Non-pigmented ciliary epithelial cell (primary cell): ENCODE measurements at places on chromosomes 16 and 17.

DNA sequence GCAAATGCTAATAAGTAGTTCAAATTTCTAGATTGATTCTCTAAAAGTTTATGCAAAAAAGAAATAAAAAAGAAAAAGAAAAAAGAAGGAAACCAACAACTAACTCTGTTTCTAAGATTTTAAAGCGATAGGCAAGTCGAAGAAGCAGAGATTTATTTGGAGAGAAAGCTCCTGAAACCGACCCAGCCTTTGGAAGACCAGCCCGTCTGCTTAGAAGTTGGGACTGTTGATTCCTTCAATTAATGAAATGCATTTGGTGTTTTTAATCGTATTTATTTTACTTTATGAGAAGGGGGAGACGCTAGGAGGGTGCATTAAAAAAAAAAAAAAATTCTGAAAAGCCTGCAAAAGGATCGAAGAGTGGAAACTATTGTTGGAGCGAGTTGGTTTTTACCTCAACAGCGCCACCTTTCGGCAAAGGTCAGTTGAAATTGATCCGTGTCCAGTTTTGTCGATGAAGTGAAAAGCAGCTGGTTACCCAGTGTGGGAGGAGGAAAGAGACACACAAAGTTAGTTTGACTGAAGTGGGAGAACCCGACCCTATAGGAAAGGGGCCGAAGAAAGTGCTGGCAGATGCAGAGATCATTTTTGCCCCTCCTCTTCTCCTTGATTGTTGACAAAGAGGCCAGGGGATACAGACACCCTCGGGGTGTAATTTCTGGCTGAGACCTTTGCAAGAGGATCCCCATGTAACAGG, 1.5 kb upstream of the MAF start:
- peak; percentile 50 for DNase-seq

DNA sequence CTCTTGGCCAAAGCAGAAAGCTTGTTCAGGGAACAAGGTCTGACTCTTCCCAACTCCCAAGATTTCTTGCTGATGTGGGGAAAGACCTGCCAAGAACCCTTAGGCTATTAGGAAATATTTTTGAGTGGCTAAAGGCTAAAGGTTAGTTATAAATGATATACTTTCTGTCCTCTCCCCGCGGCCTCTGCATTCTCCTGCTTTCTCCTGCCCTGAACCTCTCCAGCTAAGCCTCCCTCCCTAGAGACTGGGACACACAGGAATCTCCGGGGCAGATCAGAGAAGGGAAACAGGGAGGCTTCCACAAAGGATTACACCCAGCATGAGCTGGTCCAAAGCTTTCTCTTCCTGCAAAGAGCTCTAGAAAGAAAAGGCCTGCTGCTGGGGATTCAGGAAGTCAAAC, 2.3 kb downstream of the SLC43A2 start:
- no peak for DNase-seq

- DNase-seq: peak; percentile 99
These were observed 44.3 kb downstream of the HOXB1 start for GRCh38 chr17:48486557-48486956.

DNA sequence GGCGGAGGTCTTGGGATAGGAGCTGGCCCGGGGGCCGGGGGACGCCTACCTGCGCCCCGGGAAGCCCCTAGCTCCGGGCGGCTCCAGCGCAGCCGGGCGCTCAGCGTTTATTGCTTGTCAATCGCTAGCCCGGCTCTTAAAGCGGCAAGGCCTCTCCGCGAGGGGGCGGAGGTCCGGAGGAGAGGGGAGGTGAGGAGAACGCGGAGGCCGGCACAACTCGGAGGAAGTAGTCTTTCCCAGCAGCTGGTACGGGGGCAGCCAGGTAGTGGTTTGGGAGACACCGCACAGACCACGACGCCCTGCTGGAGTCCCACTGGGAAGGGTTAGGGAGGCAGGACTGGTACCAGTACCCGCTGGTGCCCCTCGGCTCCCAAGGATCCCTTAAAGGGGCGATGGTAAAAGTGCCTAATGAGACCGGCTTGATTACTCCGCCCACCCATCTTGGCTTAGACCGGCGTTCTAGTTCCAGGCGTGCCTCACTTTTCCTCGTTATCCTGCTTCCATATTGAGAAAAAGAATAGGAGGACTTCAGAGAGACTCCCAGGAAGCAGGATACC, at the start of gene MPP2:
Gene MPP2, minus strand, starts transcription at position 112 of the 557 bp plus-strand sequence. CDS start 3,076 bp downstream, outside the sequence.
- DNase-seq: no peak

DNA sequence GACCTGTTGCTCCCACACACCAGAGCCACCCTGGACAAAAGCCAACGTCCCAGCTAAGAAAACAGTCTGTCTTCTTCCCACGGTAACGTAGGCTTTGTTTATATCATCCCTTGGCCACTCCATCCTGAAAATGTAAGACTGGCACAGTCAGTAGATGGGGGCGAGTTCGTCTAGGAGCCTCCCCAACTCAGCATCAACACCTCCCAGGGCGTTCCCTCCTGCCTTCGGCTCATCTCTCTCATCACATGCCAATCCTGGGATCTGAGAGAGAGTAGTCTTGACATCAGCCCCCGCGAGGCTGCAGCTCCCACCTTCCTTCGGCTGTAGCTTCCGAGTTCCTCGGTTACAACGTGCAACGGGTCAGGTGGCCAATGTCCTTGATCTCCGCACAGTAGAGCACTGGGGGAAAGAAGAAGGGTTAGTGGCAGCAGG, 894 bp downstream of the RNF227 start:
- no peak for DNase-seq

DNA sequence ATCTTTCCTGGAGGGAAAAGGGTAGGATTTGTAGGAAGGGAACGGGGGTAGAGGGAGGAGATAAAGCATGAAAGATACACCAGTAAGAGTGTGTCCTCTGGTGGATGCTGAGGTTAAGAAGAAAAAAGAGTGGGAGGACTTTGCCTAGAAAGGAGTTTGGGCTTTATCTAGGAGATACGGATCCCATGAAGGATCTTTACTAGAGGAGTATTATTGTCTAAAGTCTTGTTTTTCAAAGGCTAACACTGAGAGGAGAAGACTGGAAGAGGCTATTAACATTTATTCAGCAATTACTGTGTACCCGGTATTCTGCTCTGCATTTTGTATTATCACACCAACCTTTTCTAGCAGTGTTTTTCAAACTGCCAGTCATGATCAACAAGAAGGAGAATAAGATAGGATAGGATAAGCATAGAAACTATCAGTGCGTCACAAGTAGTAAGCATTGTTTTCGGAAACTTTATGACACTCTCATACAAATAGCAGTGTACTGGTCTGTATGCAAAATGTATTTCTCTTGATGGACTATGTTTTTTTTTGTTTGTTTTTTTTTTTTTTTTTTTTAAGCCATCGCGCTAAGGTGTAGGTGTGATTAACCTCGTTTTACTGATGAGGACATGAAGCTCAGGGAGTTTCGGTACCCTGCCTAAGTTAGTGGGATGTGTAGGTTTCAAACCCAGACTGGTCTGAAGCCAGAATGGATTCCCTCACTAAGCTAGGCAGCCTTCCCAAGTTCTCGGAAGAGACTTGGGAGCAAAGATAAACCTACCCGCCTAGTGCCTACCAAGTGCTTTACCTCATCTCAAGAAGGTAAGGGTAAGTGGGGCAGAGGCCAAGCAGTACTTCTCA, 1.3 kb upstream of the SP2 start:
- no peak for DNase-seq

DNA sequence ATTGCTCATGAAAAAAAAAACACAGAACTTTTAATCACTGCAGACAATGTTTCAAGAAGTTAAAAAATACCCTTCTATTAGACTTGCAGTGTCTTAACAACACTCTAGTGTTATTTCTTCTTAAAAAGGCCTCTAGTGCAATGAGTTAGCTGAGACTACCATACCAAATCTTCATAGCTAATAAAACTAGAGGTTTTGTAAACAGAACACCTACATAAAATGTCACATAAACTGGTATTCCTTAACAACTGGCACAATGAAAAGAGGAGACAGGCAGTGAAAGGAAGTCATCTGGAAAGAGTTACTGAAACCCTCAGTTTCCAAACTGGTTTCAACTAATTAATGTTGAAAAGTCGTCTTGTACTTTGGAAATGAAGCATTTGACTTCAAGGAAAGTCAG, 394.2 kb upstream of the PMFBP1 start:
- no peak for DNase-seq

- no peak for DNase-seq
These were observed 10.7 kb downstream of the ZNF205 start for GRCh38 chr16:3122926-3123570.

DNA sequence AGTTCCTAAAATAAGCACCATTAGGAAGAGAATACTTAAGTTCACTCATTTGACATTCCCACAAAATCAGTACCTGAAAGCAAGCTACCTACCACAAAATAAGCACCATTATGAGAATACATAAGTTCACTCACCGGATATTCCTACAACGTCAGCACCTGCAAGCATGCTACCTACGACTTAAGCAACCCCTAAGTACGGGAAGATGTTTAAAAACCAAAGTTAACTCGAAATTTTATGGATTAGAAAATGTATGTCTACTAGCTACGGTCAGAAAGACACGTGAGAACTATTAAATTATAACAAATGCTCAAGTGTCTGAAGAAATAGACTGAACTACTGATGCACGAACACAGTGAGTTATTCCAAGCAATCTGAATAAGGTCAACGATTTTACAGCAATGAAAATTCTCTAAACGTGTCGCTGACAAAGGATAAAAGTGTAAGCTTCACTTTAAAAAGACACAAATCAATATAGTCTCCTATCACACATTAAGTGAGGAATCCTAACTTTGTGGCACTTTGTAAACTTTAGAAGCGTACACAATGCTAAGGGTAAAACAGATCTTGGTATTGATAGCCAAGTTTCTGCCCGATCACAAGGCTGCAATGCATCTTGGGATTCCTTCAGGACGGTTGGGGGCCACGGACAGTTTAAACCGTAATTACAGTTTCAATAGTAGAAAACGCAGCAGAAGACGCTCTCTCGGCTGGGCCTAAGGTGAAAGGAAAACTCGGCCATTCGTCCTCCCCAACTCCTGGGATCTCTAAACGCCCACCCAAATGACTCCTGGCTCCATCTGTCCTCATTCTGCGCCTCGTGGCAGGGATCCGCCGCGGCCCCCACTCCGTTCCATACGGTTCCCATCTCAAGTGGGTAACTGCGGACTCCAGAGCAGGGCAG, 1.3 kb downstream of the GSPT1 start:
- no peak for DNase-seq

- DNase-seq: no peak
These were observed 17.5 kb downstream of the HS3ST4 start for GRCh38 chr16:25709213-25709612.

DNA sequence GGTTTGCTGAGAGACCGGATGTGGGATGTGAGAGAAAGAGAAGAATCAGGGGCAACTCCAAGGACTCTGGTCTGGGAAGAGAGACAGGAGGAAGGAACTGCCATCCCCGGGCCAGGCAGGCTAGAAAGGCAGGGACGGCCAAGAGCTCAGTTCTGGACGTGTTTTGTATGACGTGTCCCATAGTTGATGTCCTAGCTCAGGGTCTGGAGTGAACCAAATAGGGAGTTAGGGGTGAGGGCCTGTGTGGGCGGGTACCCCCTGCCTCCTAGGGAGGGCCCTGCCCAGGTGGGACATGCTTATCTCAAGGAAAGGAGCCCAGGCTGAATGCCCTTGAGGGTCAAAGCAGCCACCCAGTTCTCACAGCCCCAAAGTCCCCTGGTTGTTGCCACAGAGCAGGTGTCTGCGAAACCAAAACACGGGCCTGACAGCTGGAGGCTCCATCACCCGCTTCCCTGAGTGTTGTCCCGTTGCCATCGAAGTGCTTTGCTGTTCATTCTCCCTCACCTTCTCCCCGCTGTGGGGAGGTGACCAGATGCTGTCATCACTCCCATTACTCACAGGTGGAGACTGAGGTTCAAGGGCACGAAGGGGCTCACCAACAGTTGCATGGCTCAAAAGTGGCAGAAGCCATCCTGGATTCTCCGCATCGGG, 7.5 kb downstream of the ABCC3 start:
- no peak for DNase-seq

- DNase-seq: peak; percentile 49
These were observed 53.1 kb upstream of the TANGO6 start for GRCh38 chr16:68790130-68790761.

- no peak for DNase-seq
These were observed 150.6 kb downstream of the MAF start for GRCh38 chr16:79449900-79450299.

DNA sequence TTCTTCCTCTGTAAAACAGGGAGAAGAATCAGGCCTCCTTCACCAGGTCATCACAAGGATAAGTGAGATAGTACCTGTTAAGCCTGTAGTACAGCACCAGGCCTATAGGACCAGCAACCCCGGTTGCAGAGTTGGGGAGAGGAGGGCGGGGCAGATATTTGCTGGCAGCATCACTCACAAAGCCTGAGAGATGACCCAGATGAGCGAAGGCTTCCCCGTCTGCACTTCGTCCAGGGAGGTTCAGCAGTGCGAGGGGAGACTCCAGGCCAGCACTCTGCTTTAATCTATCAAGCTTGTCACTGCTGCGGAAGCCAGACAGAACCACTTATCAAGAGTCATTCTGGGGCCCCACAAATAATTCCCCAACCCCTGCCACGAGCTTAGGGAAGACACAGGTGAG, 15.8 kb upstream of the RBBP6 start:
- no peak for DNase-seq

DNA sequence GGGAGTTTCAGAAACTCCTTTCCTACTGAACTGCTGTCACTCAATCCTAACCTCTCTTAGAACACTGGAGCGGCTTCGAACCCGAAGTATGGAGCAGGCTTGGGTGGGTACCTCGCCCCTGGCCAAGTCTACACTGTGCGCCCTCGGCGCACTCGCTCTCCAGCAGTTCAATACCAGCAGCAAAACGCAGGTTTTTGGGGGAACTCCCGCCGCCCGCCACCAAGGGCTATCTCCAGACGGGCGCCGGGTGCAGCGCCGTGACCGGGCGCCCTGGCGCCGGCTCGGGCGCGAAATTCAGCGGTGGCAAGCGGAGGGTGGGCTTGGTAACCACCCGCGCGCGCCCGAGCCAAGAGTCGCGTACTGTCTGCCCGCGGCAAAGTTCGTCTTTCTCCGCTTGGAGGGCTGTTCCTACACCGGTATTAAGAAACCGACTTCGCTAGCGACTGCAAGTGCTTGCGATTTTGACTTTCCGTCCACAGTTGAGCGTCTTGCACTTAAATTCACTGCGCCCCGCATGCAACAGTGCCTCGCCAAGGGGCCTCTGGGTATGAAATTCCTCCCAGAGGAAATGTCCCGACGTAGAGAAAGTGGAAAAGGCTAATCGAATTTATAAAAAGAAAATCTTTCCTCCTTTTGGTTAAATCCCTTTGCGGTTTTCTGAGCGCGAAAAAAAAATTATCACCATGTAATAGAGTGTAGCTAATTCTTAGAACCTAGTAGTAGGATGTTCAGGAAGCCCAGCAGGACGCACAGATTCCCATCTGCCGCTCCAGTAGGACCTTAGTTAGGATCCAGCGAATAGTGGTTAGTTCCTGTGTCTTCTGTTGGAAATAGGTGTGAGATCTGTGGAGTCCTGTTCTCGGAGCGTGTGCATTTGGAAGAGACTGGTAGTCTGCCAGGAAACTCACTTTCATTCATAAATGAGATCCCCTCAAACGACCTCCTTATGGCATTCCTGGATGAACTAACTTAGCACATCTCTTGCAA, 5.0 kb upstream of the SALL1 start:
- DNase-seq: no peak

GRCh38 chr16:28208824-28209223, 2.9 kb downstream of the XPO6 start:
- no peak for DNase-seq

- no peak for DNase-seq
These were observed 86.7 kb downstream of the ZFHX3 start for GRCh38 chr16:72961115-72961832.

- DNase-seq: no peak
These were observed 4.1 kb downstream of the HGS start for GRCh38 chr17:81687770-81688541.
